ENCODE measurements at places on chromosomes 7 and 10.

DNA sequence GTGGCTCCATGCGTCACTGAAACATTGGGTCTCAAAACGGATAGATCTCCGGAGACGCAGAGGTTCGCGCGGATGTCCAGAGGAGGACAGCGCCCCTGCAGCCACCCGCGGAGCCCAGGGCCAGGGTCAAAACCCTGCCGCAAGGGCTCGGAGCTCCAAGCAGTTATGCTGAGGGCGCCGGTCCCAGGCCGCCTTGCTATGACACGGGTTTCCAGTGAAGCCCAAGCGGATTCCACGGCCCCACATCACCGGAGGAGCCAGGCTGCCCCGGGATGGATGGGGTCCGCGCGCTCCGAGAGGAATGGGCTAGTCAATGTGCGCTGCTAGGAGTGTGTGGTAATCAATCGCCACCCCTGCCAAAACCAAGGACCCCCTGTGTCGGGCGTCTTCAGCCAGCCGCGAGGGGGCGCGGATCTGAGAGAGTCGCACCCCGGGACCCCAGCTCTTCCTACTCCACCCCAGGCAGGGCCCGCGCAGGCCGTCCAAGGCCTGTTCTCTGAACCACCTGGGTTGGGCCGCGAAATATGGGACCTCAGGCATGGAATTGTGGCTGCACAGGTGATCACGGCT, 5.6 kb upstream of the EMX2 start:
- DNase-seq: no peak

GRCh38 chr7:39433550-39433949, 132.7 kb upstream of the YAE1 start:
- no peak for DNase-seq

DNA sequence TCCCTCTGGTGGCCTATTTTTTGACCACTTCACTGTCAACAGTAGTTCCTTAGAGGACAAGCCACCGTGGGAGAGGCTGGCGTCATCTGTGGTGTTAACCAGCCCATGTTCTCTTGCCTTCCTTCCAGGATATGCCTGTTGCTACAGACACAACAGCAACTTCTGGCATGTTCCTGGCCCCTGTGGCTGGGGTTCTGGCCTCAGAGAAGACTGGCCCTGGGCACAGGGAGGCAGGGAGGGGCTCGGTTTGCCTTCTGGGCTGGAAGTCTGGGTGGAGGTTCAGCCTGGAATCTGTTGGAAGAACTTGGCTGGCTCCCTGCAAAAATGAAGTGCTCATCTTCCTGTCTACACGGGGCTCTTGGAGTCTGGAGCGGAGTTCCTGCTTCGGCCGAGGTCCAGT, 25.7 kb downstream of the GOLGA7B start:
- no peak for DNase-seq

GRCh38 chr10:93417266-93417665, 64.9 kb downstream of the MYOF start:
- no peak for DNase-seq

DNA sequence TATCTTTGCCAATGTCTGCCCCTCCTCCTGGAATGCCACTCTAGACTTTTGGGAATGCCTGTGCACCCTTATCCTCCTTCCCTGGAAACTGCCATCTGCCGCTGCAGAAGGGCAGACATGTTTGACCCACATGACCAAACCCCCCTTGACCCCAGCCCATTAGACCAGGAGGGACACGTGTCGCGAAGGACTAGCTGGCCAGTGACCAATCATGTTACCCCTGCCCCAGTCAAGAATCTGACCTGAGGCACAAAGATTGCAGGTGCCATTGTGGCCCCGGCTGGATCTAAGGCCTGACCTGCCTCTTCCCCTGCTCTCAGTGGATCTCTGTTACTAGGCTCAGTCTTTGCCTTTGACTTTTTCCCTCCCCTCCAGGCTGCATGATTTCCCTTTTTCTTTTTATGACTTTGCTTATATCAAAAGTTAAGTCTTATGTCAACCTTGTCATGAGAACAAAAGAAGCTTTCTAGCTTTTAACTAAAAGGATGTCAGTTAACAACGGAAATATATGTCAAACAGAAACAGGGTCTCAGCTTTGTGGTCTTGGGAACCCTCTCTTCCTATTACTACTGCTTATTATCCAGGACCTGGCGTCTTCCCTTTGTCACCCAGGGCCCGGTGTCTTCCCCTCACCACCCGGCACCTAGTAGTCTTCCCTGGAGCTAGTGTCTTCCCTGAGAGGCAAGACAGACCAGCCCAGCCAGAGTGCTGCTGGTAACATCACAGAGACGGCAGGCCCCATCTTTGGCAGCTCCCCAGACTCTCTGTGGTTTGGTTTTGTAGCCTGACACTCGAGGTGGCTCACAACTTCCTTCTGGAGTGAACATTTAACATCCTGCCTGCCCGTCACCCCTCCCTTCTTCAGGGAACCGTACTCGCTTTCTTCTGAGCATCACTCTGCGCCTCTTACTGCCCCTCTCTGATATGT, 24.4 kb upstream of the PPIF start:
- DNase-seq: no peak

DNA sequence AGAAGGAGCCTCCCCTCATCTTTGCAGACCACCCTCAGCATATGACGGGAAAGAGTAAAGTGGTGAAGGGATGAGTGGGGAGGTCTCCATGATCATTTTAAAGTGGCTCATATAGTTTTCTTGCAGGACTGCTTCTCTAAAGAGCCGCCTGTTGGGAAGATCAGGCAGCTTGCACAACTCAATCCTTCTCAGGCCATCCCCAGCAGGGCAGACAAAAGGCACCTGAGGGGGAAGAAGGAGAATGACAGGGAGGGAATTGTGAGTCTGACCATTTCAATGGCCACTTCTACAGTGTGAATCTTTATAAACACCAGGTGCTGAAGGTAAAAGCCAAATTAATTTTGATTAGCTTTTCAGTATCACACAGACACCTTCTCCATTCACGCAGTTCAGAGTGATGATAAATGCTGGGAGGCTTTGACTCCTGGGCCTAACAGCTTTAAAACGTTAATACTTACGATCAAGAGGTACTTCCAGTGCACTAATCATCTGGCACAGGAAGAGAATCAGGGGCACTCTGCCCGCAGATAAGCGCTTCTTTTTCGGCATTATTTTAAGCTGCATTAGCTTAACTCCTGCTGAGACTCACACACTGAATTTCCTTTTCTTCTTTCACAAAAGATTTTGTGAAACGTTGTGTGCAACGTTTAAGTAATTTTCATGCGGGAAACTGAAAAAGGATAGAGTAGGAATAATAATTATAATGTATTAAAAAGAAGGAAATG, 109.5 kb upstream of the LAMB4 start:
- no peak for DNase-seq

- no peak for DNase-seq
Measured at GRCh38 chr10:113683300-113683699, 3.6 kb downstream of the CASP7 start.

DNA sequence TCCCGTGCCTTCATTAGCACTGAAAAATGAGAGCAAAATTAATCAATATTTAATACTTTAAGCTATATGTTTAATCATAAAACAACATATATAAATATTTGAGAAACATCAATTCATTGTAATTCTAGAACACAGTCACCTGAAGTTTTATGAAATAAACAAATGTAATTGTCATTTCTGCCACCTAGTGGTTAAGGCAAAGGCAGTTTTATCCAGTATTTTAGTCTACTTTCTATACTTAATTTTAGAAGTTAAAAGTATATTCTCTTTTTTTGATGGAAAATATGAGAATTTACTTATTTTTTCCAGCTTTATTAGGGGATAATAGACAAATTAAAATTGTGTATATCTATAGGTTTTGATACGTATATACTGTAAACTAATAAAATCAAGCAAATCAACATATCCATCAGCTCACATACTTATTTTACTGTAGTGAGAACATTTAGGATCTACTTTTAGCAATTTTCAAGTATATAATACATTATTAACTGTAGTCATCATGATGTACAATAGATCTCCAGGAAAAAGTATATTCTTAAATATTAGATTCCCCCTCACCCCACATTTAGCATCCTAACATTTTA, 16.9 kb downstream of the PCGF6 start:
- DNase-seq: no peak

- no peak for DNase-seq
Measured at GRCh38 chr7:143902332-143902899, 440 bp upstream of the TCAF1 start.

GRCh38 chr10:93336110-93336509, 146.0 kb downstream of the MYOF start:
- DNase-seq: no peak

- no peak for DNase-seq
Measured at GRCh38 chr10:34776090-34776690, 38.9 kb downstream of the PARD3 start.

DNA sequence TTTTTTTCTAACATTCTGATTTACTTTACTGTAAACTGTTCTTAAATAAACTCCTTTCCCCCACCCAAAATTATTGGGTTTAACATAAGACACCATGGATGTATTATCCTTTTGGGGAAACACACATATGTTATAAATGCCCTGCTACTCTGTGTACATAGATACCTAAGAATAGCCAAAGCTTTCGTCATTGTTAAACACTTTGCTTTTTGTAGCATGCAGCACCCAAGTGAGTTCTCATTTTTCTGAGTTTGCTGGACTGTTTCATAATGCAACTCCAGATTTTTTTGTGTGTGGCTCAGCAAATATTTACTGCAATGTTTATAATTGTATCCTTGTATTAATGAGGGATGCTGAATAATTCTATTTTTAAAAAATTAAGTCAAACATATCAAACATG, 86.9 kb downstream of the VTI1A start:
- DNase-seq: no peak

DNA sequence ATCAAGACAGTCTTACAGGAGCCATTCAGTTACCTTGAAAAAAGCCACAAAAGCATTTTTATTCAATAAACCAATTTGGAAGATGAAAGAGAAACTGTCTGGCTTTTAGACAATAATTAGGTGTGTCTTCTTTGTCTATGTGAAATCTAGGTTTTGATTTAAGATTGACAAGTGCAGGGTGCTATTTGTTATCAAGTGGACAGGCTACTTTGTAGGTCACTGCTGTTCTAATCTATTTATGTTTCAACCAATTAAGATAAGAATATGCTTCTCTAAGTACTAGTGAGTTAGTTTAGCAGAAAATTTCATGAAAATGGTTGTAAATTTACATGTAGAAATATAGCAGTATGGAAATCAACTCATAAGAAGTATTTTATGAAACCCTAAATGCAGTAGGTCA, 177.5 kb downstream of the CACNA2D1 start:
- no peak for DNase-seq

GRCh38 chr10:350981-351501, 215.8 kb downstream of the ZMYND11 start:
- DNase-seq: no peak

- DNase-seq: no peak
Measured at GRCh38 chr10:58723186-58723585, 210.5 kb downstream of the BICC1 start.

GRCh38 chr10:34126371-34127151, 688.5 kb downstream of the PARD3 start:
- no peak for DNase-seq

- DNase-seq: no peak
Measured at GRCh38 chr7:8564281-8564680, 130.9 kb downstream of the NXPH1 start.

DNA sequence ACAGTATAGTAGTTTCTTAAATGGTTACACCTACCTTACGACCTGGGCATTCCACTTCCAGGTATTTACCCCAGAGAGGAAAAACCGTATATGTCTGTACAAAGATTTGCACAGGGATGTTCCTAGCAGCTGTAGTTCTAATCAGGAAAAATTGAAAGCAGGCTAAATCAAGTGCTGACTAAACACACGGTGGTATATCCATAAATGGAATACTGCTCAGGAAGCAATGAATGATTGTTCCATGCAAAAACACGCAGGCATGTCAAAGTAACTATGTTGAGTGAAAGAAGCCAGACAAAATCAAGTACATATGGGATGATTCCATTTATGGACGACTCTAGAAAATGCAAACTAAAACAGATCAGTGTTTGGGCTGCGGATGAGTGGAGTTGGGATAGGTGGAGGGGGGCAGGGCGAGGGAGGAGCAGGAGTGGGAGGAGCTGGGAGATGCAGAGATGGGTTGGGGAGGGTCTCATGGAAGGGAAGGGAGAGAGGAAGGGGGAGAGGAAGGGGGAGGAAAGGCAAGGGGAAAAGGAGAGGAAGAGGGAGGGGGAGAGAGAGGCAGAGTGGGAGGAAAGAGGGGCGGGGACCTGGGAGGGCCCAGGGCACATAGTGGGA, 484 bp upstream of the MSRB2 start:
- DNase-seq: no peak

DNA sequence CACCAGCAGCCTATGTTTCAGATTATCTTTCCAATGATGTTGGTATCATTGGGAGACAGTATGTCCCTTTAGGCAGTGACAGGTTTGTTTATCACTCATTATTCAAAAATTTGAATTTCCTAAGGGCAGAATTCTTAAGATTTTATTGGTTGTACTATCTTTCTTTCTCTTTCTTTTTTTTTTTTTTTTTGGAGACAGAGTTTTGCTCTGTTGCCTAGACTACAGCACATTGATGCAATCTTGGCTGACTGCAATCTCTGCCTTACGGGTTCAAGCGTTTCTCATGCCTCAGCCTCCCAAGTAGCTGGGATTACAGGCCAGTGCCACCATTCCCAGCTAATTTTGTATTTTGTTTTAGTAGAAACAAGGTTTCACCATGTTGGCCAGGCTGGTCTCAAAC, 111.2 kb downstream of the PON1 start:
- no peak for DNase-seq

GRCh38 chr7:102196028-102196427, 90.6 kb upstream of the SH2B2 start:
- no peak for DNase-seq

DNA sequence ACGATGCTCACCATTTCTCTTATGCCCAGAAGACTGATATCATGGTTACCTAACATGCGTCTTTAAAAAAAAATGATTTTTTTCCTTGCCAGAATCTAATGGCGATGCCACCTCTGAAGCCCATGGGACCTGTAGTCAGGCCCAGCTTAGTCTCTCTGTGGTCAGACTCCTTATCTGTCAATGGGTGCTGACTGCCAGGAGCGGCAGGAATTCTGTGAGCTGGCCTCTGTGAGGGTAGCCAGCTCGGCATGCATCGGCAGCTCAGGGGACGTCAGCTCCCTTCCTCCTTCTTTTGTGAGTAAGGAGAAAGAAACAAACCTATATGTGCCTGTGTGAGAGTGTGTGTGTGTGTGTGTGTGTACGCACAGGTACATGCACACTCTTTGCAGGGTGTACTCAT, 49.9 kb upstream of the ZRANB1 start:
- no peak for DNase-seq

- DNase-seq: no peak
Measured at GRCh38 chr7:30390736-30391636, 87.6 kb downstream of the NOD1 start.

GRCh38 chr10:118957966-118958365, 71.5 kb upstream of the NANOS1 start:
- DNase-seq: no peak

DNA sequence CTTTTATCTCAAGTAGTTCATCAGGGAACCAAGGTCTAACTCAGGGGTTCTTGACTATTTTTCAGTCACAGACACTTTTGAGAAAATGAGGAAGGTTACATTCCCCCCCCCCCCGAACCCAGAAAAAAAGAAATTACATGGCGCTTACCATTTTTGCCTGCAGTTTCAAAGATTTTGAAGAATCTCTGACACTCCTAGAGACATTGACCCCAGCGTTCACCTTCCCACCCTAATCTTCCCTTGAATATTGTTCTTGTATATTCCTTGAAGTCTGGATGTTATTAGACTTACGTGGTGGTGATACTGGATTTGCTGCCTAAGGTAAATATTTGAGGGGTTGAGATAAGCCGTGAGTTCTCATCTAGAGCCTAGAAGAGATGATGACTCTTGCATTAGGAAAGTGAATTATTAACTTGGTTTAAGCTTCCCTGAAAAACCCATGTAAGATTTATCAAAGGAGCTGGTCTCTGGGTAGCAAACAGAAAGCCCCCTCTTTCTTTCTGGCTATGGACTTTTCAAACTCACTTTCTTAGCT, 245.7 kb upstream of the FOXK1 start:
- no peak for DNase-seq
